ENCODE measurements at places on chromosomes 2 and 18. TPM values are rescaled to one million over a fixed set of nuclear protein-coding genes. Genes with fewer than 3 reads are reported as not detected.

DNA sequence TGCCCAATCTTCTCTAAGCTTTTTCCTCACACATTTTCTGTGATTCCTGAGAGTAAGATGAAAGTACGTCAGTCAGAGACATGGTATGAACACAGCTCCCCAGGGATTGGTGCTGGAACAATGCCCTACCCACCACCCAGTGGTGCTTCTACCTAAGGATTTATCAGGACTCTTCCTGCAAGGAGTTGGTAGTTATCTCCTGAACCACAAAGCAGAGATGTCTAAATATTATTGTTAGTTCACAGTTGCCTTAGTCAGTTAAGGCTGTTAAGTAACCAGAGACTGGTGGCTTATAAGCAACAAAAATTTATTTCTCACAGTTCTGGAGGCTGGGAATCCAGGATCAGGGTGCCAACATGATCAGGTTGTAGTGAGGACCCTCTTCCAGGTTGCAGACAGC is 60.3 kb upstream of the CCDC85A start:
- DNase-seq = no peak

DNA sequence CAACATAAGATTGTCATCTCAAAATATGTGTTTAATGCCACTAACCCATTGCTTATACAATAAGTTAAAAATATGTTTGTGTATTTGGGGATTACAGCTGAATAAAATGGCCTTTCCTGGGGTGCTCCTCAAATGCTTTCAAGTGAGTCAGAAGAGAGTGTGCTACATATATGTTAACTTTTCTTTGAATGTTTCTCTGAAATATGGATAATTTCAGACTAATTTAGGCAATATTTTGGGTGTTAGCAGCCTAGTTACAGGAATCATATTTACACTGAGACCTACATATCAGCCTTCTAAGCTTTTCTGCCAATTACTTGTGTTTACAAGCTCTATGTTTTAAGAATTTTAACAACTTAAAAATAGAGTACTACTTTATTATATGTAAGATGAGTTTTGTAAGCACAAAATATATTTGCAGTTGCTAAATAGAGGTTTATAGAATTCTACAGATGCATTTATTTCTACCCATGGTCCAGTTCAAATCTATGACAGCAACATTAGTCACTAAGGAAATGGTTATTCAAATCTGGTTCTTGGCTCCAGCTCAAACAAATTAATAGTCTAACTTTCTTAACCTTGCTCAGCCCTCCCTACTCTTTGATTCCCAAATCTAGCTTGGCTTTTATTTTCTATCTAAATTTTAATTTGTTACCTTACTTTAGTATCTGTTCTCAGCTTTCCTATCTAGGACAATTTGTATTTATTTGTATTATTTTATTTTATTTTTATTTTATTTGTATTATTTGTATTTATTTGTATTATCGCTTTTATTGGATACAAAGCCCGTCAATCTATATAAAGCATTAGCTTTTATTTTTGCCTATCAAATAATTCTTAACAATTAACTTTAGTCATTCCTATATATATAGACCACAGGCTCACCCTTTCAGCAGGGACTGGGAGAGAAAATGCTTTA is 48.9 kb downstream of the FSIP2 start:
- DNase-seq = no peak

DNA sequence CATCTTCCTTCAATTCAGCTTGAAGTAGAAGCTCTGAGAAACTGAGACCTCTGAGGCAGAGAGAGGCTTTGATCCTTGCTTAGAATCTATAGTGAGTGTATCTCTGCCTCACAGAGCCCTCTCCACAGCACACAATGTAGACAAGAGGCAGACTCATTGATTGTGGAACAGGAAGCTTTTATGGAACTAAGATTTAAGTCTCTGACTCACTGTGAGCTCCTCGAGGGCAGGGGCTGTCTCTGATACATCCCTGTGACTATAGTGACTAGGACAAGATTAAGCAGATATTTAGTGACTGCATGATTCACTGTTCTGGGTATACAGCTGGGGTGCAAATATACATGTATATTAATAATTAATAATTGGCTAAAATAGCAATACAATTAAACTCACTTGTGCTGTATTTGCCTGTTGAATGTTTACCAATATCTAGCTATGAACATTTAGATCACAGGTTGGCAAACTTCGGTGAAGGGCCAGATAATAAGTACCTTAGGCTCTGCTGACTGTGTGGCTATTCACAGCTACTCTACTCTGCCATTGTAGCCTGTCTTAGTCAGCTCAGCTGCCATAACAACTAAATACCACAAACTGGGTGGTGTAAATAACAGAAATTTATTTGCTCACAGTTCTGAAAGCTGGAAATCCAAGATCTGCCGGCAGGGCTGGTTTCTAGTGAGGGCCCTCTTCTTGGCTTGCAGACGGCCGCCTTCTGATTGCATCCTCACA is 54.4 kb downstream of the ARHGEF4 start:
- no peak for DNase-seq

- no peak for DNase-seq
These were observed 32.3 kb downstream of the AFF3 start for GRCh38 chr2:100109986-100110613.

DNA sequence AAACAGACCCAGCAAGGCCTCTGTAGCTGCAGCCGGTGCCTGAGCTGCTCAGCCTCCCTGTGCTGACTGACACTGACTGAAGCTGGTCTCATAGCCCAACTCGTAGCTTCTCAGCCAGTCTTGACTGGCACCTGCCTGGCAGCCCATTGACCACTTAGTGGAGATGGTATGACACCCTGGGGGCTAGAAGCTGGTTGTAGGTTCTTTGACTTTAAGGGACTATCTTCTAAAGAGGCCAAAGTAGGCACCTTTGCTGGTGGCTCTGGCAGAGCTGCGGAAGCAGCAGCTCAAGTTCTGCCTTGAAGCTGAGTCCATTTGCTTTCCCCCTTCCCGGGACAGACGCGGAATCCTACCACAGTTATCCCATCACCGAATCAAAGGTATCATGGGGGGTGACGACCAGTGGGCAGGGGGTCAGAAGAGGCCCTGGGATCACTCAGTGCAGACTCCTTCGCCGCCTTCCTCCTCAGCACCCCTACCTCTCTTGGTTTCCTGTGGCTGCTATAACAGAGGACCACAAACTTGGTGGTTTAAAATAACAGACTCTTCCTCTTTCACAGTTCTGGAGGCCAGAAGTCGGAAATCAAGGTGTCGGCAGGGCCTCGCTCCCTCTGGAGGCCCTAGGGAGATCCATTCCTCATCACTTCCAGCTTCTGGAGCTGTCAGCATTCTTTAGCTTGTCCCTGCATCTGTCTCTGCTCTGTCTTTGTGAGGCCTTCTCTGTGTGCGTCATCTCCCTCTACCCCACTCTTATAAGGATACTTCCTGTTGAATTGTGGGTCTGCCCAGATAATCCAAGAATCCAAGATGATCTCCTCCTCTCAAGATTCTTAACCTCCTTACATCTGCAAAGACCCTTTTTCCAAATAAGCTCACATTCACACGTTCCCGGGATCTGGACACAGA is 13.7 kb upstream of the FOSL2 start:
- DNase-seq = no peak

DNA sequence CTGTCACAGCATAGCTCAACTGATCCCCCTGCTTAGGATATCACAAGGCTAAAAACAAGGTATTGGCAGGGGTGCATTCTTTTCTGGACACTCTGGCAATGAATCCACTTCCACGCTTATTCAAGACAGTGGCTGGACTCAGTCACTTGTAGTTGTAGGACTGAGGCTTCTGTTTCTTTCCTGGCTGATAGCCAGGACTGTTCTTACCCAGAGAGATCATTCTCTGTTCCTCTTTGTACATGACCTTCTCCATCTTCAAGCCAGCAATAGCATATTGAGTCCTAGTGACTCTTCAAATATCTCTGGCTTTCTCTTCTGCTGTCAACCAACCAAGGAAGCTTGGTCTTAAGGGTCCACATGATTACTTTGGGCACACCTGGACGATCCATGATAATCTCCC is 241.3 kb downstream of the RBM43 start:
- no peak for DNase-seq

GRCh38 chr18:77754475-77755044 is 504.9 kb downstream of the GALR1 start:
- no peak for DNase-seq

DNA sequence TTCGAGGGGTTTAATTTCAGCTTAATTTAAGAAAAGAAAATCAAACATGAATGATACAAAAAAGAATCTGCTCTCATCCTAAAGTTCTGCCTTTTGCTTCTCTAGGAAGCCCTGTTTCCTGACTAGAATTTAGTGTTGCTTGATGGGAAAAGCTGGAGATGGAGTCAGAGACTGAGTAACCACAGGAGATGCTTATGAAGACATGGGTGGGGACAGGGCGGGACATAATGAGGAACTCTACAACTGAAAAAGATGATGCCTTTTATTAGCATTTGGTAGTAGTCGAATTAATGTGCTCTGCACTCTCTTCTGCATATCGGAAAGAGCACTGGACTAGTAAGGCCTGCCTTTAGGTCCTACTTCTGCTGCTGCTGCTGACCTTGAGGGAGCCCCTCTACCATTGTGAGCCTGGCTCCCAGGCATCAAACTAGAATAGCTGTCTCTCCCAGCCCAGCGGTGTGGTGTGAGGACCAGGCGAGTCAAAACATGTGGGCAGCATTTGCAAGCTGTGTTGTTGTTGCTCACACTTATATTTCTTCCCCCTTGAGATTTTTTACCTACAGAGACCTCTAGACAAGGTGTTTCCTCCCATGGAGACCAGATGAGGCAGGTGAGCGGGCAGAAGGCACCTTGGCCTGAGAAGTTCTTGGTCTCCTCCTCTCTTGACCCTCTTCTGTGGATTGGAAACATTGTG is 61.5 kb downstream of the INPP4A start:
- DNase-seq = no peak

The ATP9B gene
- total RNA-seq = 10.3 TPM

The MYCN gene
- not detected for total RNA-seq

Data from HFFc6 (cell line).